T-helper 2 cell (primary cell): ENCODE measurements at places on chromosomes 3 and 15.

DNA sequence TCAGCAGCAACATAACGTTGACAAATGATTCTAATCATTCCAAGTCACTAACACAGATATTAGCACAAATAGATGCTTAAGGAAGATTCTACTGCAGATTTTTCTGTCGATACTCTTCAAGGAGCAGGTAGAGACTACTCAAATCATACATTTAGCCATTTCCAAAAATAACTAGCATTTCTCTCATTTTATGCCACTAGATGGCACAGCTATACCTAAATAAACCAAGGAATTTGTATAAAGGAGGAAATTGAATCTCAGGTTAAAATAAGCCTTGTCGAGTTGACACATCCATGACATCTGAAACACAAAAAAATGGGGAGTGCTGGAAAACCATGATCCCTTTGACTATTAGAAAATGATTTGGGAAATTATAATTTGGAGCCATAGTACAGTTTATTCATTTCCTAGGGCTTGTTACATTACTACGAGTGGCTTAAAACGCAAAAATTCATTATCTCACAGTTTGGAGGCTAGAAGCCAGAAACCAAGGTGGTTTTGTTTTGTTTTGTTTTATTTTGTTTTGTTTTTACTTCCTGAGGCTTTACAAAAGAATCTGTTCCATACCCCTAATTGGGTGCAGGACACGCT lies 59.5 kb upstream of the STRIT1 start:
- no peak for DNase-seq

DNA sequence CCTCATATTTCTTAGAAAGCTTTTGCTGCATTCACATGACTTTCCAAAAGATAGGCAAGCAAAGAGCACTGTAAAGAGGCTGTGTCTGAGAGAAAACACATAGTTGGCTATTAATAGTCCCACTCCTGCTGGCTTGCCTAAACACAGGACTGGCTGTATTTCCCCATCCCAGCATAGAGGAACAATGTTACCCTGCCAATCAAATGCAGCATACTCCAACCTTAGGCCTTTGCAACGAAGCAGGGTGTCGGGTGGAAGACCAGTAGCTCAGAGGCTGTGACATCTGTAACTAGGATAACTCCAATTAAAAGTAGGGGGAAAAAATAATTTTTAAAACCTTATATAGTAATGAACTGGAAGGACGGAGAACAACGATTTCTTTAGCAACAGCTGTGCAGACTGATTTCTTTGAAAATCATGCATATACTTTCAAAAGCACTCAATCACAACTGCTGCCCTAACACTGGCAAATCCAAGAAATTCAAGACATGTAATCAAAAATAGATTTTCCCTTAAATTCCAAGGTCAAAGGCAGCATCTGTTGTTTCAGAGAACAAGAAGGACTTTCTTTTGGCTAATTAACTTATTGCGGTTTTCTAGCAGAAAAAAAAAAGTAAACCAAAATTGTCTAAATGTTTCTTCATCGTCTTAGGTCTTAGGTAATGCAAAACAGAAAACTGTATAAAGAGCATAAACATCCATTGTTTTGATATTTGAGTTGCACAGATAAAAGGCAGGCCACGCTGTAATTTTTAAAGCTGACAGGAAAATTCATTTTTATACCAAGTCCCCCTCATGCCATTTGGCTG lies 139.3 kb downstream of the TNIK start:
- DNase-seq = no peak

DNA sequence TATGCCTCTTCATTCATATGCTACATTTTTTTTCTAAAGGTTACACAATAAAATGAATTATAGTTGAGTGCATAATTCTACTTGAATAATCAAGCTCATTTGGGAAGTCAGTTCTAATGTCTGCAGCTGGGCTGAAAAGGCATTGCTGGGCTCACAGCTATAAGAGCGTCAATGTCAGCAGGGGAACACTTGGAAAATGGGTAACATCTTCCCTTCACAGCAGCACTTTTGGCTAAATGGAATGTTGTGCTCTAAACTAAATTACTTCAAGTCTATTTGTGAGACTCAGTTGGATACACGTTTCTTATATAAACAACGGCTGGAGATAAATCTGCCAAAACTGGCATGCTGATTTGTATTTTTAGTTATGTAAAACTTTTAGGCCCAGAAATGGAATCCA lies 357.8 kb downstream of the TBL1XR1 start:
- no peak for DNase-seq

GRCh38 chr15:23095796-23096195 lies 40.8 kb downstream of the GOLGA6L1 start:
- DNase-seq = no peak

DNA sequence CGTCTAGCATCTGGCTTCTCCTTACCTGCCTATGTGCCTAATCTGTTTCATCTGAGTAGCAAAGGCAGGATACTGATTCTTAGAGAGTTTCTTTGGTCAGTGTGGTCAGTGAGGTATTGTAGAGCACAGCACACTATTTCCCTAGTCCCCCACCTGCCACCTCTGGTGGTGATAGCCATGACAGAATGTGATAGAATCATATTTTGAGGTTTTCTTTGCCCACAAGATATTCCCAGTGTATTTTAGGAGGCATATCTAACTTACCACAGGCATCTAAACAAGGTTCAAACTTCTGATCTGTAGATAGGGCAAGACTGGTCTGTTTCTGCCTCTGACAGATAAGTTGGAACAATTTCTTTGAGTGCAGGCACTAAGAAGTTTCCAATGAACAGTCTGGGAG lies 188.0 kb downstream of the SOX2 start:
- DNase-seq = no peak

- DNase-seq = peak; percentile 37
These were observed 80.7 kb upstream of the DLG1 start for GRCh38 chr3:197378985-197379718.

DNA sequence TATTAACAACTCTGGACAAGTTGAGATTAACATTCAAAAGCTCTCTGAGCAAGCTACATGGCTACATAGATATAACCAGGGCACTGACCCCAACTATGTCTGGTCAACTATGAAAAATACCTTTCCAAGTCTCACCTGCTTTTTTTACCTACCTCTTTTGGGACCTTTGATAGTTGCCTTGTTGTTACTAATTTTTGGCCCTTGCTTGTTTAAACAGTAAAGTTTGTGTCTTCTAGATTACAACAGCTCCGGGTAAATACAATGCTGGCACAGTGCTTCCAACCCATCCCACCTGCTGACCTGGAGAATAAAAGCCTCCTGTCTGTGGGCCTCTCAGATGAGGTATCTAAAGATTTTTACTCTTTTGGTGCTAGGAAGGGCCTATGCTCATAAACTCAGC lies 1036.6 kb downstream of the NAALADL2 start:
- no peak for DNase-seq

- DNase-seq = no peak
These were observed 38.4 kb downstream of the CCDC33 start for GRCh38 chr15:74274470-74275038.

- DNase-seq = no peak
These were observed 66.2 kb downstream of the CLDN11 start for GRCh38 chr3:170484869-170485268.

- no peak for DNase-seq
These were observed 1.6 kb upstream of the SUCNR1 start for GRCh38 chr3:151871639-151872468.

DNA sequence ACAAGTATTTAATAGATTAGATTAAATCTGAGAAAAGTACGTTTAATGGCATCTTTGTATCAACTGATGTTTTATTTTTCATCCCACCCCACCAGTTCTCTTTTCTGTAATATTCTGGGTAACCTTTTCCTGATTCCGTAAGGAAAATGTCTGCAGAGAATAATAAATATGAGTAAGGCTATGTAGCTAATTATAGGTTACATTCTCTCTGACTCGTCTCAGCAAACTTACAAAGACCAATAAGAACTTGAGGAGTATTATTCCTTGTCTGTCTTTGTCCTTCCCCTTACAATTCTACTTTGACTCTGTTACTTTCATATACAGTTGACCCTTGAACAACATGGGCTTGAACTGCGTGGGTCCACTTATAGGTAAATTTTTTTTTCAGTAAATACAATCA lies 12.1 kb downstream of the SNAP23 start:
- DNase-seq = no peak

DNA sequence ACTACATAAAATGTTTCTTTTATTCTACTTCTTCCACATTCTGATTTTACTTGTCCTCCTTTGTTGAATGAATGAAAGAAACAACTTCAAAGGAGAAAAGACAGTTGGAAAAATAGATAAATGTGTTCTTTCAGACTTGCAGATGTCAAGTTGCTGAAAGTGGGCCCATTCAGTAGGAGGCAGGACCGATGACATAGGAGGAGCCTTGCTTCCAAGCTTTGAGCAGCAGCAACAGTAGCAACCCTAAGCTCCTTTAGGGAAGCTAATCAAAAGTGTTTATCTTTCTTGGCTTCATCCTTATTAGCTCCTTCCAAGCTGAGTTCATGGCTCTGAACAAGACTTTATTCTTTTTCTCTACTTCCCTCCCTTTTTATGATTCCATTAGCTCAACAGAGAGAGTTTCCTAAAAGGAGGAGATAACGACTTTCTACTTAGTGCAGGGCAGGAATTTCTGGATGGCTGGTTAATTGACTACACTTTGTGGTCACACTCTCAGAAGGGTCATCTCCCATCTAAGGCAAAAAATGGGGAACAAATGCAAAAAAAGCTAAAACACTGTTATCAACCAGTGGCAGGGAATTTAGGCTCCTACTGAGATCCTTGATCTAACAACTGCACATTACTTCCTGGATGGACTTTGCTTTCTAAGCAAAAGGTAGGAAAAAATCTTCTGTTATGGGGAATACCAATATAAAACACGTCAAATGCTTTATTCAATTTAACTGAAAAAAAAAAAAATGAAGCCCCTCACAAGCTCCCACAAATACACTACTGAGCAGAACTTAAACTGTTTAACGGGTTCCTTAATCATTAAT lies 4.8 kb downstream of the MORC1 start:
- DNase-seq = no peak

- no peak for DNase-seq
These were observed 179.5 kb downstream of the ANXA2 start for GRCh38 chr15:60218256-60218655.

DNA sequence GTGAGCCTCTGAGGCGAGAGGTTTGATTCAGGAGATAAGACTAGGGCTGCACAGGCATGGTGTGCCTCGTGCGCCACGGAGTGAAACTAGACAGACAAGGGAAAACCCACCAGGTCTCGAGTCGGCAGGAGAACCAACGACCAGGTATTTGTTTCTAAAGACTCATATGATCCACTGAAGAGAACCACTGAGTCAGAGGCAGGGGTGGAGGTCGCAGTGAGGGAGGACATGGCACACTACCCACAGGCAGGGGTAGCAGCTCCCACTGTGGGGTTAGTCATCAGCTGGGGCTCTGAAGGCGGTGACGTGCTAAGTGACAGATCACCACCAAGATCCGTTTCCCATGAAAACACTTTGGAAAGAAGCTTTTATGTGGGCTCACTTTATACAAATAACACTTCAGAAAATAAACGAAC lies 45.7 kb downstream of the CHSY1 start:
- peak; percentile 86 for DNase-seq

- no peak for DNase-seq
These were observed 273.3 kb upstream of the ICE2 start for GRCh38 chr15:60751985-60752952.

DNA sequence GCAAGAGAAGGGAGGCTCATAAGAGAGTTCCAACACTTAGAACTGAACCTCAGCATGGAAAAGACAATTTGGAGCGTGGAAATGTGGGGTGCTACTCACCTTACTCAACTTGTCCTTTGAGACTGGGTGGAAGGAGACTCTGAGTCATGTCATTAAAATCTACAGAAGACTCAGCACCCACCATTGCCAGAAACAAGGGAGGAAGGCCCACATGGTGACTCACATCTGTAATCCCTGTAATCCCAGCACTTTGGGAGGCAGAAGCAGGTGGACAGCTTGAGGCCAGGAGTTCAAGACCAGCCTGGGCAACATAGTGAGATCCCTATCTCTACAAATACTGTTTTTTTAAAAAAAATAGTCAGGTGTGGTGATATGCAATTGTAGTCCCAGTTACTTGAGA lies 161.9 kb upstream of the UBE3A start:
- DNase-seq = no peak

DNA sequence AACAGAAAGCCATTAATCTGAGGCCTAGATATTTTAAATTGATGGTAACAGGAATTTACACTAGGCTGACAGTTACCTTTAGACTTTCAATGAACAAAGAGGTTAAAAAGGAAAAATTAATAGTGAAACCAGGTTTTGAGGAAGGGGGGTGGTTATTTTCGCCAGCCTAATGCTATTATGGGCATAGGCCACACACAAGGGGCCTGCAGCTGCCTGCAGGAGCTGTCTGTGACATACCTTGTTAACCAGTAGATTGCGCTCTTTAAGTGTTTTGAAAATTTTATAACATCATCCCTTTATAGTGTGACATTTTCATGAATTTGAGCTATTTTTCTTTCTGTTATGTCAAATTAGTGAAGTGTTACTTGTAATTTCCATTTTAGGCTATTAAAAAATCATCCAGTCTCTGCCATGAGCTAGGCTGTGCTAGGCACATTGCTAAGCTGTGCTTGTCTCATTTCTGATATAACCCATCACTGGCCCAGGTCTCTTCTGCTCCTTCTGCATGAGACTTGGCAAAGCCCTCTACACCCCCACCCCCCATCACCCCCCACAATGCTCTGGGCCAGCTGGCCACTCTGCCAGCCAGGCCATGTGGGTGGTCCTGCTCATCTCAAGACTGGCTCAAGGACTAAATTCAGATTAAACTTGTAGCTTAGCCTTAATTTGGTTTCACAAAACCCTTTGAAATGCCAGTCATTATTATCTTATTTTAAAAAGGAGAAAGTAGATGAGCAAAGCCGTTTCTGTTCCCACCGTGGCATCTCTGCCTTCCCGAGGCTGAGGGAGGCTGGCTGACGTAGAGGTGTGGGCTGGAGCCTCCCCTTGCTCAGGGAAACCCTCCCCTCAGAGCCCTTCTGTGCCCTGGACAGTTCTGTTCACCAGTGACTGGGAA lies 48.4 kb upstream of the SEC22A start:
- no peak for DNase-seq

GRCh38 chr15:81292523-81293001 lies 31.4 kb downstream of the STARD5 start:
- DNase-seq = peak; percentile 22

DNA sequence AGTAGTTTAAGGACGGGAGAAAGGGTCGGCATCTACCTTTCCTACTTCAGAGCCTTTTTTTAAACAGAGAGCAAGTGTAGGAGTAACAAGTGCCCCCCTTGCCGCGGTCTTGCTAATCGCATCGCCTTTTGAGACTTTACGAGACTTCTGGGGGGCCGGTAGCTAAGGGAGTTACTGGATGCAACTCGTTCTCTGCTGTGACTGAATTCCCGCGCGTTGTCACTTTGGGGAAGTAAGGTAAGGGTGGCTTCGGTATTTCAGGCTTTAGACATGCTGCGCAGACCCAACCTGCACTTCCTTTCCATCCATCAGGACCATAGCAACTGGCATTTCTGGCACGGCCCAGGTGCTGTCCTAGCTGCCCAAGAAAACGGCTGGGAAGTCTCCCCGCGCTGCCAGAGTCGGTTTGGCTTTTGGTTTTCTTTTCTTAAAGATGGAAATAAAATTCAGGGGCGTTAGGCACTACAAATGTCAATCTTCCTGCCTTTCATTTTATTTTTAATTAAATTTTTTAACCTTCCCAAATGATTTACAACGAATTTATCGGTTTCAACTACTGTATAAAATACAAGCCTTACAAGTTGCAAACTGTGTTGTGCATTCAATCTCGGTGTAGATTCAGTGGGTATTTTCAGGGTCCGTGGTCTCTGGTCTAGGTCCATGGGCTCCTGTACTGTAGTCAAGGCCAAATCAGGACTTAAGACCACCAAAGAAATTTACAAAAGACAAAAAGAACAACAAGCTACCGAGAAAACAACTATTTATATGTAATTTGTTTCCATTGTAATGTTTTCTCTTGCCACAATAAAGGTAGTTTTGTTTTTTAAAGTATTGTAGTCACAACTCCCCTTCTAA lies 3.5 kb downstream of the MECOM start:
- DNase-seq = no peak

GRCh38 chr15:96119734-96120133 lies 210.8 kb upstream of the NR2F2 start:
- DNase-seq = no peak
